ENCODE measurements at places on chromosomes 6 and 20.

- no peak for DNase-seq
Observed at GRCh38 chr6:164827537-164827936, 481.9 kb downstream of the C6orf118 start.

GRCh38 chr20:34970193-34970840 lies 14.6 kb downstream of the MYH7B start:
- no peak for DNase-seq

DNA sequence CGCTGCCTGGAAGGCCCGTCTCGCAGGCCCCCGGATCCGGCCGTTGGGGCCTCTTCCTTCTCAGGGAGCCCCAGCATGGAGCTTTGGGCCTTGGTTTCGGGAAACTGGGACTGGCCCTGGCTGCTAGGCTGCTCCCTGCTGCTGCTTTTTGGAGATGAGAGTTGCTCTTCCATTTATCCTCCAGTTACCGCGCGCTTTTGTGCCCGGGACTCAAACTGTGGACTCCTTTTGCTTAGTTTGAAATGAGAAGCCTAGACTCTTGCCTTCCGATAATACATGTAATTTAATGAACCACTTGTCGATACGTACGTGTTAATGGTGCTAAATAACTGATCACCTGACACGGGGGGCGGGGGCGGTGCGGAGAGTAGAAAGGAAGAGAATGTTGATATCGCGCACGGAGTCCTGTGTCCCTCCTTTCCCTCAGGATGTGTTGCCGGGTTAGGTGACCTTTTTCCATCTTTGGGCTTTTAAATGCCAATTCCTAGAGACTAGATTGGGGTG lies 968 bp downstream of the PHF3 start:
- DNase-seq, result peak; percentile 33

DNA sequence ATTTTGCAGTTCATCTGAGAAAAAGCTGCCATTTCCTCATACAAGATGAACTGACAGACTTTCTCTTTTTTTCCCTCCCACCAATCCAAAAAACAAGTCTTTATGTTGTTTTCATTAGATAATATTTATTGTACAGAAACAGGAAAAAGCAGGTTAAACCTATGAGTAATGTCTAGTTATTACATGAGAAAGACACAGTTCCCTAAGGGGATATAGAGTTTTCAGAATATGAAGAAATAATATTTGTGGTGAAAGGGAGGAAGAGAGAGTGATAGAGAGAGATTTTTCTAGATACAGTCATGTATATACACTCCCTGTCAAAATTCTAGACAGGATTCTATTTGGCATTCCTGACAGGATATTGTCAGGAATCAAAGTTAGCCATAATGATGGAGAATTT lies 392.4 kb downstream of the BMP2 start:
- no peak for DNase-seq

DNA sequence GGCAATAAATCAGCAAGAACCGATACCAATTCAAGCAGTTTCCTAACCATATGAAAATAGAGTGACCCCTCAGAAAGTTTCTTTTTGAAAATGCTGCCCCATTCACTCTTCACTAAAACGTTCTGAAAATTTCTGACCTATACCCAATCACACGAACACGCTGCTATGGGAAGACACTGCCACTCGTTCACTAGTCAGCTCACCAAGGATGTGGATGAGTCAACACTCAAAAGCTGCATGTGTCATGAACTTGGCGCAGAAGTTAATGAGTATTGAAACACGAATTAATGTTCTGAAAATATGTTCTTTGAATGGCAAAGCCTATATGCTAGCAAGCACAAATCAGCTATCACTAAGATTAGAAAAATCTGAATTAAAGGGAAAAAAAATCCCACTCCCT lies 84.2 kb downstream of the PREP start:
- DNase-seq, result no peak

- DNase-seq, result no peak
Observed at GRCh38 chr6:44533421-44533820, 145.9 kb downstream of the CDC5L start.

- no peak for DNase-seq
Observed at GRCh38 chr6:35596448-35597442, 84.0 kb upstream of the TULP1 start.

- DNase-seq, result no peak
Observed at GRCh38 chr6:162971356-162971755, 243.6 kb downstream of the PACRG start.

Measured in stimulated activated CD8-positive, alpha-beta memory T cell treated with anti-CD3 and anti-CD28 coated beads, Interleukin-15, amount 100 ng/mL, for 48 hours (primary cell).